ENCODE measurements at places on chromosomes 2 and 18.

DNA sequence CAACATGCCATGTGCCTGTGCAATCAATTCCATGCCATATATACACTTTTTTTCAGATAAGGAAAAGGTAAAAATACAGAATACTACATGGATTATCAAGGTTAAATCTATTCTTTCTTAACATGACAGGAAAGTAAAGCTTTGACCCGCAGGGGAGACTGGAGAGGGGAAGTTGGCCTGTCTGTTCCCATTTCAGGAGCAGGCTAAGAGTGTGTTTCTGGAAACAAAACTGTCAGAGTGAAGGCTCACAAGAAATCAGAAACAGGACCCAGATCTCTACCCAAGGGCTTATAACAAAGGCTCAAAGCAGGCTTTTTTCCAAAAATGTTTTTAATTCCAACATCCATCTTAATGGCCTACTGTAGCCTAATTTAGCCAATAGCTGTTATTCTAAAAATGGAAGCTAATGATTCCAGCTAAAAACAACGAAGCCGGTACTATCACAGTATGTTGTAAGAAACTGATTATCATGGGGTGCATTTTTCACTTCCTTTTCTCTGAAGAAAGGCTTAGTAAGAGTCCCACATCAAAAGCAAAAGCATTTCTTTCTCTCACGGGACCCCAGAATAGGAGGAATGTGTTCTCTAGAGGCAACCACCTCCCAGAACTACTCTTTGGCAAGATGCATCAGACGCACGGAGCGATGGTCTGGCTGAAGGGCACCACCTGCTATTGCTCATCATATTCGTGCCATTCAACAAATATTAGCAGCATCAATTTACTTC is 41.4 kb downstream of the FECH start:
- no peak for DNase-seq

GRCh38 chr2:62568983-62569837 is 63.2 kb upstream of the TMEM17 start:
- no peak for DNase-seq

GRCh38 chr2:85766229-85766628 is 12.4 kb downstream of the ATOH8 start:
- no peak for DNase-seq

DNA sequence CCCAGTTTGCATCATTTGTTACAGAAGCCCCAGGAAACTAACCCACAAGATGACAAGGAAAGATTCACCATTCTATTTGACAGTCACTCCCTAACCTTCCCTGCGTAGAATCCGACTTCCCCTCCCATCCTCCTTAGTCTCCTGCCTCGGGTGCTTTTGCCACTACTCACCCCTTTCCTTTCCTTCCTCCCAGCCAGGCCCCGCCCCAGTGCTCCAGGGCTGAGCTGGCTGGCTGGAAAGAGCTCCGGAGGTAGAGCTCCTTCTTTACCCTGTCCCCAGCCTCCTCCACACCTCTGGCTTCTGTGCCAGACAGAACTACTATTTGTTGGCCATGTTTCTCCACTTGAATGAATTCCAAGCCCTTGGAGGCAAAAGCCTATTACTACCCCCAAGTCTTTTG is 317.6 kb upstream of the NCKAP5 start:
- peak; percentile 12 for DNase-seq

DNA sequence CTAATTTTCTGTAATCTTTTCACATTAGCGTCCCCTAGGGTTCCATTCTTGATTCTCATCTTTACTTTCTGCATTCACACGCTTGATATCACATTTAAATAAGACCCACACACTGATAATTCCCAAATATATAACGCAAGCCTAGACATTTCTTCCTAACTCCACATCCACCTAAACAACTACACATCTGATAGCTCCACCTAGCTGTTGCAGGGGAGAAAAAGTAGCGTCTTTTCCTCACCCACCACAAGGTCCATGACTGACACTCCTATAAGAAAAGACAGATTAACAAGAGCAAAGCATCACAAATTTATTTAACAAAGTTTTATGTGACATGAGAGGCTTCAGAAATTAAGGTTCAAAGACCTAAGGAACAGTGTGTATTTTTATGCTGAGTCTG is 862.2 kb upstream of the DDX18 start:
- DNase-seq = peak; percentile 41

DNA sequence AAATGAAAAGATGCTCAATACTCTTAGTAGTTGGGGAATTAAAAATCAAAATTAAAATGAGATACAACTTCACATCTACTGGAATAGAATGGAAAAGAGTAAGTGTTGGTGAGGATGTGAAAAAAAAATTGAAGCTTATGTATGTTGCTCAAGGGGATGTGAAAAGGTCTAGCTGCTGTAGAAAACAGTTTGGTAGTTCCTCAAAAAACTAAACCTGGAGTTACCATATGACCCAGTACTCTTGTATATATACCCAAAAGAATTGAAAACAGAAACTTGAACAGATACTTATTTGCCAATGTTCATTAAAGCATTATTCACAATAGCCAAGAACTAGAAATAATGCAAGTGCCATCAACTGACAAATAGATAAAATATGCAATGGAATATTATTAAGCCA is 208.4 kb downstream of the FIGN start:
- no peak for DNase-seq

DNA sequence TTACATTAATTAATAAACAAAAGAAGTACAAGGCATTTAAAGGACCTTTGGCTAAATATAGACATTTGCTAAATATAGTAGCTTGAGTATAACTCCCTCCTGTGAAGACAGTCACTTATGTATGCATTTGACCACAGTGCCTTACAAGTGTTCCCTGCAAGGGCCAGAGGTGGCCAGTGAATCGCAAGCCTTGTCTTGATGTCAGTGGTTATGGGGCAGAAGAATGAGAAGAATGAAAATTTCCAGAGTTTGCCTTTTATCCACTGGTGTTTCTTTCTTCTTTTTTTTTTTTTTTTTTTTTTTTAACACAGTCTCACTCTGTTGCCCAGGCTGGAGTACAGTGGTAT is 1.8 kb downstream of the LRRFIP1 start:
- no peak for DNase-seq

DNA sequence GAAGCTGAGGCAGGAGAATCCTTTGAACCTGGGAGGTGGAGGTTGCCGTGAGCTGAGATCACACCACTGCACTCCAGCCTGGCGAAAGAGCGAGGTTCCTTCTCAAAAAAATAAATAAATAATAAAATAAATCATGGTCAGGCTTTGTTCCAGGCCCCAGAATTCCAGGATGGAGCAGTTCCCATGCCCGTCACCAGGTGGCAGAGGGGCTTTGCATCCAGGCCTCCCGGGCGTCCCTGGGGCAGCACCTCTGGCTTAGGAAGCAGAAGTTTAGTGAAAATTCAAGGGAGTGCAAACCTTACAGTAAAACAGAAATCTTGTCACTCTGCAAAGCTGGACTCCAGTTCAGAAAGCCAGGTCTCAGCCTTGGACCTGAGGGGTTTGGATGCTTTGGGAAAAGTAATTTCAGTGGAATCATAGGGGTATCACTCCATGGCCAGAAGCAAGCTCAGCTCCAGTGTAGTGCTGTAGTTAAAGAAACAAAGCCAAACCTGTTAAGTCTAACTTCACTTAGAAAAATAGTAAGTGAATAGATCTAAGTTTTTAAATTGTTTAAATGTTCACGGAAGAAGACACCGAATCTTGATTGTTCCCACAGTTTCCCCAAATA is 512.7 kb downstream of the CMPK2 start:
- peak; percentile 79 for DNase-seq

DNA sequence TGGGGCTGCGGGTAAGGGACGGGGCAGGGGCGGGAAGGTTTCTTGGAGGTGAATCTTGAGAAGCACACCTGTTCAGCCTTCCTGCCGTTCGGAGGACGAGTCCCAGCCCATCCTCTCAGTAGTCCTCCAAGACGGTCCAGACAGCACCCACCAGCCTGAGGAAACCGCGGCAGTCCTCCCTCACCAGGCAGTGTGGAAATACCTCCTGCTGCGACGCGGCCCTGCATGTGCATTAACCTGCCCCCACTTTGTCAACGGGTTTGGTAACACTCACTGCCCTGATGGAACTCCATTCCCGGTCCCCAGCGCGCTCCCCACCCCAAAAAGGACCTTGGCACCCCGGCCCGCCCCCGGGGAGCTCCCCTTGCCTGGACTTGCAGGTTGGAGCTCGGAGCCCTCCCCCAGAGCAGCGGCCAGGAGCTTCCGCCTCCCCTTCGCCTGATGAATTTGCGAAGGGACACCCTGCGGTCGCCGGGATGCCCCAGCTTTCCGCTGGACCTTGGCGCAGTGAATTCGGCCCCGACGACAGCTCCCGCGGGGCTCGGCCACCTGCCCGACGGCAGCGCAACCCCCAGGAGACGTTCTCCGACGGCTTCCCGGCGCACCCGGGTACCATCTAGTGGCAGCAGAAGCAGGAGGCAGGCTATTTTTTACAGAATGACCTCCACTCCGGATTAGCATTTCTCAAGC is 31.5 kb downstream of the ACVR1C start:
- DNase-seq = peak; percentile 72

DNA sequence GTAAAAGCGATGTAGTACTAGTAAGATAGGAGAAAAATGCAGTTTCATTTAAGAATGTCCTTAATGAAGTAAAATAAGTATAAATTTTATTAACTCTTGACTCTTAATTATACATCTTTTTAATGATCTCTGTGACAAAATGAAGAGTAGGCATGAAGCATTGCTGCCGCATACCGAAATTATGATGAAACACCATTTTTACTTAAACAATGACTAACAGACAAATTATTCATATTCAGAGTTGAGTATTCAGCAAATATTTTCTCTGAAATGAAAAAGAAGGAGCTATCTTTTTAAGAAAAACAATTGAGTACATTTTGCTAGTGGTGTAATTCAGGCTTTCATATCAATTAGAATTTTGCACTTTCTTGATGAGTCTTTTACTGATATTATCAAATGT is 150.6 kb upstream of the DOCK10 start:
- no peak for DNase-seq

DNA sequence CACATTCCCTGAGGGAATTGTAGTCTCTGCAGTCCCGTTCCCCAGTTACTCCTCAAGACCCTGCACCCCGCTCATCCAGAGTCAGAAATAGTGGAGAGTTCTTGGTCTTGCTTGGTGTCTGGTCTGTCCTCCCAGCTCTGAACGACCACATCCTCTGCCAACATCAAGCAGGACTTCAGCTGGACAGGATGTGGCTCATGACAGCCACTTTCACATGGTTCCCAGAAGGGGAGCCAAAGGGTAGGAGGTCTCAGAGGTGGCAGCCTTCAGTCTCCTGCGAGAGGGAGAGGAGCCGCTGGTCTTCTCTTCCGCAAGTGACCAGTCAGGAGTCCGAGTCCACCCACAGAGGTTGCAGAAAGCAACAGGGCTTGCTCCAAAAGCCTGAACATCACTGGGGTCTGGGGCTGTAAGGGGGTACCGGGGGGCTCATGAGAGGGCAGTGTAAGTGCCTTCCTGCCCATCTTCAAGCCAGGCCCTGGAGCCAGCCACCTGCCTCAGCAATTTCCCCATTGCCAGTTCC is 29.8 kb downstream of the B3GNT7 start:
- no peak for DNase-seq

- DNase-seq = no peak
Observed at GRCh38 chr2:33763671-33764310, 164.7 kb upstream of the FAM98A start.

- no peak for DNase-seq
Observed at GRCh38 chr2:15708865-15709820, 117.5 kb downstream of the DDX1 start.

DNA sequence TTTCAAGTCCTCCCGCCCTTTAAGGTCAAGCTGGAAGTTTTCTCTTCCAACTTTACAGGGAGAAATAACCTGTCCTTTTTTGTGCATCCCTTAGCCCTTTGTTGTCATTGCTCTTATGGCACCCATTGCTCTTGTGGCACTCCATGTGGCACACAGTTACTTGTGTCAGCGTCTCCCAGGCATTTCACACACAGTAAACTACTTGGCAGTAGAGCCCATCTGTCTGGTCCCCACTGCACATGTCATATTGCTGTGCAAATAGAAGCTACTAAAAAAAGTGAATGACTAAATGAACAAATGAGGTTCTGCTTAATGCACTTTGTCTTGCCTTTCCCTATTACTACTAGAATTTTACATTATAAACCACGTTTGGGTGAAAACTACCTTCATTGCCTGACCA is 149.3 kb downstream of the EML6 start:
- no peak for DNase-seq

- no peak for DNase-seq
Observed at GRCh38 chr2:240584486-240585031, 2.0 kb upstream of the CAPN10 start.

DNA sequence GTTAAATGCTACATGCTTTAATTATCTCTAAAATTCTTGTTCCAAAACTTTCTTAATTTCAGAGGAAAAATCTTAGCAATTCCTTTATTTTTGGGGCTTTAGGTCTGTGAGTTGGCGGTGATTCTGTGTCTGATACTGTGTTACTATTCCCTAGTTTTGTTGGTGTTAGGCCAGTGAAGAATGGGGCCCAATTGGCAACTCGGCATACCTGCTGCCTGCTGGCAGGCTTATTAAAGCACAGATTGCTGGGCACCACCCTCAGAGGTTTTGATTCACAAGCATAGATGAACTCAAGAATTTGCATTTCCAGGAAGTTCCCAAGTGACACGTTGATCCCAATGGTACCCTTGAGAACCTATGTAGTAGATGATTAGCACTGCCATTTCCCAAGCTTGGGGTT is 101.6 kb downstream of the OSBPL6 start:
- DNase-seq = no peak

DNA sequence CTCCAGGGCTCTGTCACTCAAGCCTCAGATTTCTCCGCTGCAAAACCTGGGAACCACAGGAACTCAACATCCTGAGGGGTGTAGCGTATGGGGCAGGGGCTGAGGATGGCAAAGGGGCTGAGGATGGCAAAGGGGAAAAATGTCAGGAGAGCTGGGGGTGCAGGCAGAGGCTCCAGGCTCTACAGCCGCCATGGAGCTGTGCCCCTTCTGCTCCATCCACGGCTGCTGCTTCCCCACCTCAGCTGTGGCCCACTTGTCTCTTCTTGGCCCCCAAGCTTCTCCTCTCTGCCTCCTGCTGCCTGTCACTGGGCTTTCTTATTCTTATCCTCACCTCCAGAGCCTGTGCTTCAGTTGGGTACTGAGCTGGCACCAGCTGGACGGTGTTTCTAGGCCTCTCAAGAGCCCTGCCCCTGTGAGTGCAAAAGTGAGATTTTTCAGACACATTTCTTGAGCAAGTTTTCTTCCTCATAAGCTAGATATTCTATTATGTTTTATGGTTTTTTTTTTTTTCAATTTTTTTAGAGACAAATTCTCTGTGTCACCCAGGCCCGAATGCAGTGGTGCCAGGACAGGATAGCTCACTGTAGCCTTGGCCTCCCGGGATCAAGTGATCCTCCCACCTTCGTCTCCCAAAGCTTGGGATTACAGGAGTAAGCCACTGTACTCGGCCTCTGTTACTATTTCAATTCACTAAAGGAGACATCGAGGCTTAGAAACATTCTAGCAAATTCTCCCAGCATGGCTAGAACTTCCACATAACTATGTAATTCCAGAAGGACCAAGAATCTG is 49.0 kb downstream of the MARCO start:
- DNase-seq = no peak
